Neural crest cell (in vitro differentiated cells): ENCODE measurements at places on chromosomes 4 and X.

GRCh38 chrX:2320580-2321327, 180.0 kb downstream of the DHRSX start:
- DNase-seq, result peak; percentile 16

- DNase-seq, result no peak
Observed at GRCh38 chr4:56696056-56696455, 15.0 kb upstream of the HOPX start.

- DNase-seq, result no peak
Observed at GRCh38 chr4:53579826-53580225, 11.5 kb downstream of the LNX1 start.

- DNase-seq, result no peak
Observed at GRCh38 chr4:141121768-141122454, 11.4 kb downstream of the RNF150 start.

DNA sequence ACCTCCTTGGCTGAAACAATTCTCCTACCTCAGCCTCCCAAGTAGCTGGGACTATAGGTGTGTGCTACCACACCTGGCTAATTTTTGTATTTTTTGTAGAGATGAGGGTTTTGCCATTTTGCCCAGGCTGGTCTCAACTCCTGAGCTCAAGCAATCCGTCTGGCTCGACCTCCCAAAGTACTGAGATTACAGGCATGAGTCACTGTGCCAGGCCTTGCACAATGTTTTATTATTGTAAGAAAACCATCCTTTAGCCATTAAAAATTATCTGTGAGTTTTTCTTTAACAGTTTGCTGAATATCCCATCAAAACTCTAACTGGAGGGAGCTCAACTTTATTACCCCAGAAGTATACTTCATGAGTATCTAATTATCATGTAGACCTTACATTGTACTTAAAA, 900.3 kb downstream of the PCDH7 start:
- DNase-seq, result no peak

GRCh38 chrX:153708415-153708814, 15.8 kb downstream of the BCAP31 start:
- DNase-seq, result peak; percentile 62
